SW480 (cell line): ENCODE measurements at places on chromosomes 3 and 15.

- DNase-seq: no peak
Observed at GRCh38 chr3:60801307-60801706, 449.9 kb downstream of the FHIT start.

- no peak for DNase-seq
Observed at GRCh38 chr15:24772686-24773373, 97.3 kb downstream of the NPAP1 start.

DNA sequence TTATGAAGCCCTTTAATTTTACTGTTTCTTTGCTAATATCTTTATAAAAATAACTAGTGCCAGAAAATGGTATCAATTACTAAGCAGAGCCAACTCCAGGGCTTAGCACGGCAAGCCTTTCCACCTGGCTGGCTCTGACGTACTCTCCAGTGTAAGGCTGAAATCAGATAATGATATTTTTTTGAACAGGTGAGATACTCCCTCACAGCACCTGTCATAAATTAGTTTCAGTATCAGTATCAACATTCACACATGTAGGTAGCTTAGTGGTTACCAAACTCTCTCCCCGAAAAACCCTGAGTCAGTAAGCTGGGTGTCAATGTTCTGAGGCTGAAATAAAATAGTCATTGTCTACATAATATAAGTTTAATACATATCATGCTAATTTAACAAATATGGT, 710.1 kb downstream of the SQOR start:
- no peak for DNase-seq

- no peak for DNase-seq
Observed at GRCh38 chr3:99576904-99577559, 61.4 kb upstream of the COL8A1 start.

GRCh38 chr3:83849106-83849730, 1109.6 kb upstream of the CADM2 start:
- no peak for DNase-seq

DNA sequence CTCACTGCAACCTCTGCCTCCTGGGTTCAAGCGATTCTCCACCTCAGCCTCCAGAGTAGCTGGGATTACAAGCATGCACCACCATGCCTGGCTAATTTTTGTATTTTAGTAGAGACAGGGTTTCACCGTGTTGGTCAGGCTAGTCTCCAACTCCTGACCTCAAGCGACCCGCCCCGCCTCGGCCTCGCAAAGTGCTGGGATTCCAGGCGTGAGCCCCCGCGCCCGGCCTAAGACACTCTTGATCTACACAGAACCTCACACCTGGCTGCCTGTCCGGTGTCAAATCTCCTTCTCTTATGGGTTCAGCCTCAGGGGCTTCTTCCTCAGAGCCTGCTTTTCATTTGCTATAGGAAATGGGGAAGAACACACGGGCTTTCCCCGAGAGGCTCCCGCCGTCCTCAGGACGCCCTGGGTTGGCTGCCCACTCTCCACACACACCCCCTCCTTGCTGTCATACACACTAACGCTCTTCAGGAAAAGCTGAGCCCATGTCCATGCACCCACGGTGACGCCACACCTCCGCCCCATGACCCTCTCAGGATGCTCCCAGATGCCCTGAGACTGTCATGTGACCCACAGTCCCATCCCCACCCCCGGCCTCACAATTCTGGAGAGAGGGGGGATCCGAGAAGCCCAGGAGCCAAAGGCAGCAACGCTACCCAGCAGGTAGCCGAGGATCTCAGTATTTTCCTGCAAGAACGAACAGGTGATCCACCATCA, 10.4 kb downstream of the TMEM44 start:
- DNase-seq: no peak
